Right renal pelvis (tissue), 4 donors: ENCODE measurements at places on chromosomes 3 and 15. TPM values are rescaled to one million over a fixed set of nuclear protein-coding genes. Genes with fewer than 3 reads are reported as not detected.

RAB6B gene
- polyA plus RNA-seq, result 14.5 TPM

IMPG2 gene
- polyA plus RNA-seq, result 0.44 TPM

ZNF106 gene
- 46.5 TPM for polyA plus RNA-seq

CYP1A2 gene
- 0.08 TPM for polyA plus RNA-seq

NEK10 gene
- polyA plus RNA-seq, result 1.9 TPM

PRR20G gene
- polyA plus RNA-seq, result not detected

SOX14 gene
- polyA plus RNA-seq, result not detected

EPB42 gene
- 1.2 TPM for polyA plus RNA-seq

- no peak for DNase-seq
These were observed 14.1 kb downstream of the CTSH start for GRCh38 chr15:78930577-78931388.

- no peak for DNase-seq
These were observed 119.5 kb downstream of the MYLK start for GRCh38 chr3:123764647-123765046.

DNA sequence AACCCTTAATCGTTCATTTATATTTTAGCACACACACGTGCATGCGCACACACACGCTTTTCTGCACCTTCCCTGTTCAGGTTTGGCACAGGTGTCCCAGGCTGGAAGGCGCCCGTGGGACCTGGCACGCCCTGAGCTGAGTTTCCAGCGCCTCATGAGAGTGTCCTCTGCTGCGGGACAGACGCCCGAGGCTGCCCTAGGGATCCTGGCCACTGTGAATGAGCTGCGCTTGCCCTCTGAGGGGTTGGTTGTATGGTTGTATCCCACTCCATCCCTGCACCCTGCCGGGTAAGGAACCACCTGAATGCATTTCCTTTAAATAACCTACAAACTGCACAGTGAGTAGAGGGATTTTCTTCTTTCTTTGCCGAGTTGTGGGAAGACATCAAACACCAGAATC, 12.2 kb upstream of the MEX3B start:
- no peak for DNase-seq

DNA sequence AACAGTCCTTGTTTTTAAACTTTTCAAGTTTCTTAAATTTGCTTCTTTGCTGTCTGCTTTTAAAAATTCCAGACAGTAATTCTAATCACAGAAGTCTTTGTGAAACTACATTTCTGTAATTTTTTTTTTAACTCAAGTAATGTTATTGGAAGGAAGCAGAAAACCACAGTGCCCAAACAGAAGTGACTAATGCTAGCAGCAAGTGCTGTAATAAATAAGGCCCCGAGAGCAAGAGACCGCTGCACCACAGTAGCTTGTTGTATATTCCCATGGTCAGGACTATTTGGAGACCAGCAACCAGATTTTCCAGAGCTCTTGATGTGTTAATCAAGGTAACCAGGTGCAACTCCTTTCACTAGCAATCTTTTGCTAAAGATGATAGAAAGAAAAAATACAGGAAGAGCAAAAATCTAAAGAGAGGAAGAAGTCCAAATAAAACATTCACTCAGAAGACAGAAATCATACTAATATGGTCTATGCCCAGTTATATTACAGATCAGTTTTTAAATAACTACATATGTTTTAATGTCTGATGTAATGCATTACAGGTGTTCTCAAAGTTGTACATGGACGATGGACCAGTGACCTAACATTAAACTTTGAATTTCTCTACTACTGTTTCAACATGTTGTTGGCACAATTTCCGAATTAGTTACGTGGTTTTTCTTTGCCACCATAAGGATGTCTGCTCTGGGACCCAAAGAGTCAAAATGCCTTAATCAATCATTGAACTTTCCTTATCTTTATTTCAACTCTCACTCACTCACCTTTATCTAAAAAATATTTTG, 36.4 kb downstream of the WWTR1 start:
- DNase-seq, result no peak

DNA sequence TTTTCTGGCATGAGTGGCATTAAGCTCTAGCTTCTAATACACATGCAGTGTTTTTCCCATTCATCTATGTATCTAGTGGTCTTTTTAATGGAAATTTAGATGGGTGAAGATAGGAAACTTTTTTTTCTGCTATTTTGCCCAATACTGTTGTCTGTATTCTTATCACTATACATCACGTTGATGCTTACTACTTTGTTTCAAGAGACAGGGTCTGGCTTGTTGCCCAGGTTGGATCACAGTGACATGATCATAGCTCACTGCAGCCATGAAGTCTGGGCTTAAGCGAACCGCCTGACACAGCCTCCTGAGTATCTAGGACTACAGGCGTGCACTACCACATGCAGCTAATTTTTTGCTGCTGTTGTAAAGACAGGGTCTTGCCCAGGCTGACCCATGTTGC, 84.6 kb downstream of the PEAK1 start:
- no peak for DNase-seq

DNA sequence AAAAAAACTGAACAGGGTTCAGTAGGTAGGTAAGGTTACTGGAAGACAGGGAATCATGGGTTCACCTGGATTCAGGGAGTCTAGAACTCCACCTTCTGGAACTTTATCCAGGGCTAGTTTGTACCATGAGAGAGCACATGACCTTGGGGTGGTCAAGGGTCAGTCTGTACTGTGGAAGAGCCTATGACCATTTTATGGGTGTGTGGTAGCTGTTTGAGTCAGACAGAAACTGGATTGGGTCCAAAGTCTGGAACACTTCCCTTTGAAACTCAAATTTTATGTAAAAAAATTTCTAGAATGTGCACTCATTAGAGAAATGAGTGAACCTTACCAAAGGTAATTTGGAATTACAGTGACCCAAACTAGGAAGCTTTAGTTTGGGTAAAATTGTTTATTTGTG, 486.0 kb upstream of the AGTR1 start:
- no peak for DNase-seq

- DNase-seq, result no peak
These were observed 1.3 kb downstream of the ADAM10 start for GRCh38 chr15:58748040-58748851.

DNA sequence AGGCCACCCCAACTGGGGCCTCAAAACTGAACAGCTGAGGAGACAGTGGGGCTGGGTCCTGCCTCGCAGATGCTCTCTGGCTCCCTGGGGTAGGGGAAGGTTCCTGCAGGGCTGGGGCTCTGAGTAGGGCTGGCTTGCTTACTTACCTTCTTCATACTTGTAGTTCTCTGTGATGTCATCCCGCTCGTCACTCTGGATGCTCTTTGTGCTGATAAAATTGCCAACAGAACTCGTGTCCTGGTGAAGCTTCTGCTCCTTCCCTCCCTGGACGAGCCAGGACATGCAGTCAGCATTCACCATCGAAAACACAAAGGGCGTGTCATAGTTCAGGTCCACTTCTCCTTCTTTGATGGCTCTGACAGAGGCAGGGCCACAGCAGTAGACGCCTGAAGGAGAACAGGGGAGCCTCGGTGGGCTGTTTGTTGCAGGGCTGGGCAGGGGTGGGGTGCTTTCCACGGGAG, 17.9 kb upstream of the EPB42 start:
- no peak for DNase-seq

DNA sequence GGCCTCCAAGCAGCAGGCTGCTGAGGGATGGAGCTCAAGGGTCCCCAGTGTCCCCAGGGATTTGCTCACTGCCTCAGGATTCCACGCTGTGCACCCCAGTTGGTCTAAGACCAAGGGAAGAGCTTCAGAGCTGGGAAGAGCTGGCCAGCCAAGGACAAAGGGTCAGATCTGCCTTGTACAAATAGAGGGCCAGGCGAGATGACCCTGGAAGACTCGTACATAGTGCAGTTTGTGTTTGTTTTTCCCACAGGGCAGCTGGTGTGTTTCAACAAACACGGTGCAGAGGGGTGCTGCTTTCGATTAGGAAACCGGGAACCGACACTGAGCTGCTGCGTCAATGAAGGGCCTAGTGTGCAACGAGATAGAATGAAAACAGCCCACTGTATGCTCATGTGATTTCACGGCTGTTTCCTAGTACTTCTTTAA, 56.1 kb upstream of the TRPM1 start:
- no peak for DNase-seq

DNA sequence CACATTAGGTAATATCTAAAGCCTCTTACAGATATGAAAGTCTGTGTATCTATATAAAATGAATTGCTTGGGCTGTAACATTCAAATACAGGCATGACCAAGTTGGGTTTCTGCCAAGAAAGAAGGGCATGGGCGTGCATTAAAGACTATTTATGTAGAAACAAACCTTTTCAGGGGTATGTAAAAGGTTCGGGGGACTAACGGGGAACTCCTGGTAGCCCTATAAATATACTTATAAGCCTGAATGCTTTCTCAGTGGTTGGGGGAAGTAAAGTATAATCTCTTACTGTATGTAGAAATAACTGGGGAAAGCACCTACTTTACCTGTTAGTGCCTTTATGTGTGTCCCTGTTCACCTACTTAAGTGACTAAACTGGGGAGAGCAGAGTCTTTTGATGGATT, 154.5 kb upstream of the TBL1XR1 start:
- DNase-seq, result no peak

GRCh38 chr3:21055015-21055414, 696.0 kb downstream of the ZNF385D start:
- no peak for DNase-seq

GRCh38 chr15:73437543-73438109, 5.3 kb upstream of the REC114 start:
- DNase-seq, result no peak

GRCh38 chr3:111639316-111639715, 44.2 kb upstream of the ZBED2 start:
- DNase-seq, result no peak

GRCh38 chr3:179174898-179175297, 26.7 kb downstream of the PIK3CA start:
- DNase-seq, result no peak

DNA sequence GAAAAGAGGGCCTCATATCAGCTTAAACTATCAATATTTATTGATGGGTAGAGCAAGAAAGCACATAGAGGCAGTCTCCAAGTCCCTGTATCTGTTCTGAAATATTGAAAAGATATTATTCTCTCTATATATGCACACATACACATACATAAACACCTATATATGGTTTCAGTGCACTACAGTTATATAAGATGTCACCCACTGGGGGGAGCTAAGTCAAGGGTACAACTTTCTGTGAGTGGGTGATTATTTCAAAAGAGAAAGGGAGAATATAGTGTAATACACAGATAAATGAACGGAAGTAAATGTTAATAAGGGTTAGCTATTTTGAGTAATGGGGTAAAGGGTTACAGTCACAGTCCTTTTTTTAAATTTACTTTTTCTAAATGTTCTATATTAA, 8.8 kb downstream of the SNTN start:
- DNase-seq, result no peak

DNA sequence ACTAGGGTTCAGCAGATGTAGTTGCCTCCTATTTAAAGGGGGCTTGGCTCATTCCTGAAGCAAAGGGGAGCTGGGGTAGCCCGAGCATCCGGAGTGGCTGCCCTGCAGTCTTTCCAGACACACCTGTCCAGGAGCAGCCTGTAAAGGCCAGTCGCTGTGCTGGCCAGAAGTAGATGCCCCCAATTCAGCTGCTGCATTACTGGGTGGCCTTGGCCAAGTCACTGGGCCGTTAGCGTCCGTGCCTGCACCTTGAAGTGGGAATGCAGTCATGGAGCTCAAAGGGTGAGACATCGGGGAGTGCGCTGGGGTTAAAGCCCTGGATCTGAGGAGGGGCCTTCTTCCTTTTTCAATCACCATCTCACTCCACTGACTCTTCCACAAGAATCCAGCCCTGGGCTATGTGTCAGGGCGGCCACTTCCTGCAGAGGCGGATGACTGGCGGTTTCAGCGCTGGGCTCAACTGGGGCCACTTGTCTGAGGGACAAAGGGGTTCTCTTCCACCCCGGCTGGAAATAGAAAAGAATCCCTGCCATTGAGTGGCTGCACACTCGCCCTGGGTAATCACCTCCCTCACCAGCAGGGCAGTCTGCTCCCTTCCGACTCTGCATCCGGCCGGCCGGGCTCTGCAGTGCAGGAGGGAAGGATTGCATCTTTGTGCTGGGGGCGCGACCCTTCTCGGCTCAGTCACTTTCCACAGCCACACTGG, 11.8 kb downstream of the ALDH1A3 start:
- no peak for DNase-seq

DNA sequence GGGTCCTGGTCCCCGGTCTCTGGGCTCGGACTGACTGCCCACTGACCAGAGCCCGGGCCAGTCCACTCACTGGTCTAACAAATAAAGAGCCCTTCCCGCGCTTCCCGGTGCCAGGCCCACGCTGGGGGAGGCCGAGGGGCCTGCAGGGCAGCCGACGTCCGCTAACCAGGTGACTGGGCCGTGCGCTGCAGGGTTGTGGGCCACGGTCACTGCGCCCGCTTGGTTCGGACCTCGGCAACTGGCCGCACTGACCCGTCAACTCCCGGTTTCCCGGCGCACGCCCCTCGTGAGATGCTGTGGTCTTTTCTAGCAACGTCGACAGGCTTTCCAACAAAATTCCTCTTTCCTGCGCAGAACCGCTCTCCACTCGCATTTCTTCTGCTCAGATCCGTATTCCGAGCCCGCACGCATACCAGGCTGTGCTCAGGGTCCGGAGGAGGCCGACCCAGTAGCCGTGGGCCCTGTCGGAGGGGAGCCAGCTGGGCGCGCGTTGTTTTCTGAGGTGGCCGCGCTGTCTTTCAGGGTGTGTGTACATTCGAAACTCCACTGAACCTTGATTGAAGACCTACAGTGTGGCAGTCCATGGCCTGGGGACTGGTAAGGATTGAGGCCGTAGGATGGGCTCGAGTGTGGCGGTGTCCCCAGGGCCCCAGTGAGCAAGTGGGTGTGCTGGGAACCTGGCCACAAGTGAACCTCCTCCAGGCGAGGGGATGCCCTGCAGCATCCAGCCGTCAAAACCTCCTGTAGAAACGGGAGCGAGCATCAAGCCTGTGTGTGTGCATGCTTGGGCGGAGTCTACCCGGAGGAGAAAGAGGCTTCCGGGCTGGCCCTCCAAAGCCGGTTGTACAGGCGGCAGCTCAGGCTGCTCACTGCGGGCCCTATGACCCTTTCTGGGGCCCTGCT, 875 bp upstream of the NT5DC2 start:
- DNase-seq, result no peak

GRCh38 chr3:52527039-52527731, 6.5 kb downstream of the NT5DC2 start:
- no peak for DNase-seq

DNA sequence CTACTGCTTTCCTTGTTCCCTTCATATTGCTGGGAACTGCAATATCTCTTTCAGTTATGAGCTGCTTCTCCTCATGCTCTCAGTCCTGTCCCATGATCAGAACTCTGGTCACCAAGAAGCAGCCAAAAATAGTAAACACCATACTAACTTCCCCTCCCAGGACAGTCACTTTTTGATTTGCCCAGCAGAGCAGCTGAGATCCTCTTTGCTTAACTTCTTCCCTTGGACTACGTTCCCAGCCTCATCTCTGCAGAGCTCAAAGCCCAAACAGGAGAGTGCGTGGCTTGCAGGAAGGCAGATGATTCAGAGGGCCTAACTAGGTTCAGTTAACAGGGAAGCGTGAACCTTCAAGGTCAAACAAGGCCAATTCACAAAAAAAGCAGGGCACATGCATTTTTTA, 153.2 kb downstream of the CTNNB1 start:
- DNase-seq, result no peak

- DNase-seq, result no peak
These were observed 44.8 kb downstream of the TM4SF18 start for GRCh38 chr3:149288655-149289054.
